ENCODE measurements at places on chromosomes 13 and 19.

DNA sequence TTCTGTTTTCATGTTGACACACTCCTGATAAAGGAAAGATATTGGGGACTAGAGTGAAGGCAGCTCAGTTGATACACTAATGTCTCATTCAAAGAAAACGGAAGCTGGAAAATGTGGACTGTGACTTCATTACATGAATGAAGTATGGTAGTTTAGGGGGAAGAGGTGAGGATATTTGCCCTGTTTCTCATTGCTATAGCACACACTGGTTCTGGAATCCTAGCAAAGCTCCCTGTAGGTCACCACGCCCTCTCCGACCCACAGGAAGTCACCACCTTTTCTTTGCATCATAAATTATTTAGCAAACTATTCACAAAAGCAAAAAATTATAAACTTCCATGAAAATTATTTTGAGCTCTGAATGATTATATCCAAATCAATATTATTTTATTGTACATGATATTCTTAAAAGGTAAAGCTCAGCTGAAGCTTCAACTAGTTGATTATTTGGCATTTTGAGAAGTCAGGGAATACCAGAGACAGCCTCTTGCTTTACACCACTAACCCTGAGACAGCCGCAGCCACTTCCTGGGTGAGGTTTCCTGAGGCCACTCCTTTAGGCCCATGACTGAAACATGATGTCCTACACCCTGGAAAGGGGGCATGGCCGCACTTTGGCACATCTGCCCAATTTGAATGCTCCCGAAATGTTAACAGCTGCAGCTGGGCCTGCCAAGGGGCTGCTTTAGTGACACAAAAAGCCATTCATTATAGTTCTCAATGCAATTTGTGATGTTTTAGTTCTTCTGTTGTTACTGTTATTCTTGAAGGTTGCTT, 50.0 kb upstream of the WDFY2 start:
- ATAC-seq: no peak

GRCh38 chr19:39199025-39199424, 2.3 kb downstream of the NCCRP1 start:
- ATAC-seq: no peak

GRCh38 chr19:13972368-13973155, 20.3 kb downstream of the DCAF15 start:
- ATAC-seq: no peak

GRCh38 chr13:97328222-97328790, 105.7 kb upstream of the RAP2A start:
- no peak for ATAC-seq

DNA sequence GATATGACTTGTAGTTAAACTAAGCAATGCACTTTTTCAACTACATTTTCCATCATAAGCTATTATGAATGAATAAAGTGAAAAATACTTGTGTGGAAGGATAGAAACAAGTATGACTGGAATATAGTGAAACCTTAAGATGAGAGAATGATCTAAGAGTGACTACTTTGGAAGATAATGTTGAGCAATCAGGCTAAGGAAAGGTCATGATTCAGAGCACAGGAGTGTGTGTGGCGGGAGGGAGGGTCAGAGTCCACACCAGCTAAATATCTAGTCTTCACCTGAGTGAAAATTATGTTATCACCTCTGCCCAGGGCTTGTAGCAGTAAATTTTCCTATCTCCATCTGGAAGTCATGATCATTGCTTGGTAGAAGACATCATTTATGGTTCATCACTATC, 833.4 kb upstream of the ATXN8OS start:
- ATAC-seq: no peak

DNA sequence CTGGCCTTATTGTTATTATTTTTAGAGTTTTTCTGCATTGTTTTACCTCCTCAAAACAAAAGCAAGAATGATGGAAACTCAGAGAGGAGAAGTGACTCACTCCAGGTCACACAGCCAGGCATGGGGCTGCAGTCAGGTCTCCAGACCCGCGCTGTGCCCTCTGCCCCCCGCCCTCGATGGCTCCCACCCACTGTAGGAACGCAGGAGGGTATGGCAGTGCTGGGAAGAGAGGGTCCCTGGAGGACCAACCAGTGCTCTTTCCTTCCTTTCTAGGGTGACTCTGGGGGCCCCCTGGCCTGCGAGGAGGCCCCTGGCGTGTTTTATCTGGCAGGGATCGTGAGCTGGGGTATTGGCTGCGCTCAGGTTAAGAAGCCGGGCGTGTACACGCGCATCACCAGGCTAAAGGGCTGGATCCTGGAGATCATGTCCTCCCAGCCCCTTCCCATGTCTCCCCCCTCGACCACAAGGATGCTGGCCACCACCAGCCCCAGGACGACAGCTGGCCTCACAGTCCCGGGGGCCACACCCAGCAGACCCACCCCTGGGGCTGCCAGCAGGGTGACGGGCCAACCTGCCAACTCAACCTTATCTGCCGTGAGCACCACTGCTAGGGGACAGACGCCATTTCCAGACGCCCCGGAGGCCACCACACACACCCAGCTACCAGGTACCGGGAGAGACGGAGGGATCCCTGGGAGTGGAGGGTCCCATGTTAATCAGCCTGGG, 5.6 kb downstream of the TIMM13 start:
- no peak for ATAC-seq

- no peak for ATAC-seq
These were observed 18.9 kb downstream of the ZNF563 start for GRCh38 chr19:12314553-12314952.

DNA sequence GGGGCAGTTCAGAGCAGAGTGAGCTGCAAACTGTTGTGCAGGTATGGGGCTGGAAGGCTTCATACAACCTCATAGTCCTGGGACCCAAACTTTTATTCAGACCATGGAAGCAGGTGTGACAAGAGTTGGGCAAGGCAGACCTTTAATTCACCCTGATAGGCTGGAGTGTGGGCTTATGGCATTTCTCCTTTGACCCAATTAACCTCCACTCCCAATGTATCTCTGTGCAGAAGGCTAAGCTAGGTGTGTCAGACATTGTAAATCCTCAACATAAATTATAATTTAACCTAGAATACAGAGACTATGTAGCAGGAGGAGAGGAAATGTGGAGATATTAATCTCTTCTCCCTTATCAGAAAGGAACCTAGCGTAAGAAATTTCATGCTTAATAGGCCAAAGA, 12.2 kb upstream of the OR10H2 start:
- no peak for ATAC-seq

All from stimulated activated memory B cell treated with anti-CD40 and anti-IgM and Interleukin-4, amounts not matched to agents 10 μg/mL and 1 μg/mL and 100 μg/mL, for 72 hours (primary cell).